Dermis microvascular lymphatic vessel endothelial cell (primary cell): ENCODE measurements at places on chromosomes 12 and 14.

DNA sequence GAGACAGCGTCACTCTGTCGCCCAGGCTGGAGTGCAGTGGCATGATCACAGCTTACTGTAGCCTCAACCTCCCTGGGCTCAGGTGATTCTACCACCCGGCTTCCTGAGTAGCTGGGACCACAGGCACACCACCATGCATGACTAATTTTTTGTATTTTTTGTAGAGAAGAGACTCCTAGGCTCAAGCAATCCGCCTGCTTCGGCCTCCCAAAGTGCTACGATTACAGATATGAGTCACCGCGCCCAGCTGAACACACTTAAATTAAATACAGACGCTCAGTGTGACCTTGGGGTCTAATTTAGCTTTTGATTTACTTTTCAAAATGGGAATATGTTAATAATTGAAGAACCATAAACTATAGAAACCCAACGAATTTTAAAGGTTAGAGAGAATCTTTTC lies 77.2 kb downstream of the C2CD5 start:
- DNase-seq: no peak

GRCh38 chr14:94466706-94467370 lies 9.2 kb downstream of the SERPINA9 start:
- DNase-seq: no peak

- no peak for DNase-seq
Observed at GRCh38 chr12:101567918-101568317, 26.9 kb upstream of the MYBPC1 start.

GRCh38 chr12:85626001-85626783 lies 210.0 kb downstream of the RASSF9 start:
- peak; percentile 48 for DNase-seq

DNA sequence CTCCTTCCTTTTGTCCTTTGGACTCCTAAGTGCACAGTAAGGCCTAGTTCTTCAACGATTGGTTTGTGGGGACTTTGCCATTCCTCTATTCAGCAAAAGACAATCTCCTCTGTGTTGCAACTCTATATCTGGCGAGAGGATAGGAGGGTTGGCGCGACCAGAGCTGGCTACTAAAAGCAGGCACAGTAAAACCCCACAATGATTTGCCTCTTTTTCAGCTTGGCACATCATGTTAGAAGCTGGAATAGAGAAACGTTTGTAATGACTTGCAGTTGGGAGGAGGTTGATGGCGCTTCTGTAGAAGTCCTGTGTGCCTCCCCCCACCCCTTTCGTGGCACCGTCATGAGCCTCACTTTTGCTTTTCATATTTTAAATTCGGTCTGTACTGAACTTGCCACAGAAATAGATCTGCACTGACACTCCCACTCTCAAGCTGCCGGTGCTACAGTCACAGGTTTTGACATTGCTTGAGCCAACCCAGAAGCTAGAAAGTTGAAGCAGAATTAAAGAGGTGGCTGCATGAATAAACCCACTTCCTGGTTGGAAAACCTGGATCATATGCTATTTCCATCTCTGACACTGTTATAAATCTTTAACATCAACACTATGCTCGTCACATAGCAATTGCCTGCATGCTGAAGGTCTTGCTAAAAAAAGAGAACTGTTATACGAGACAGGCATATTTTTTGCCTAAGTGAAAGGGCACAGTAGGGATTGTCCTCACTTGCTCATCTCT lies 315.3 kb upstream of the PRICKLE1 start:
- DNase-seq: no peak

- DNase-seq: no peak
Observed at GRCh38 chr14:33291529-33292104, 352.9 kb downstream of the NPAS3 start.

GRCh38 chr12:109781668-109782325 lies 51.4 kb downstream of the TRPV4 start:
- no peak for DNase-seq

DNA sequence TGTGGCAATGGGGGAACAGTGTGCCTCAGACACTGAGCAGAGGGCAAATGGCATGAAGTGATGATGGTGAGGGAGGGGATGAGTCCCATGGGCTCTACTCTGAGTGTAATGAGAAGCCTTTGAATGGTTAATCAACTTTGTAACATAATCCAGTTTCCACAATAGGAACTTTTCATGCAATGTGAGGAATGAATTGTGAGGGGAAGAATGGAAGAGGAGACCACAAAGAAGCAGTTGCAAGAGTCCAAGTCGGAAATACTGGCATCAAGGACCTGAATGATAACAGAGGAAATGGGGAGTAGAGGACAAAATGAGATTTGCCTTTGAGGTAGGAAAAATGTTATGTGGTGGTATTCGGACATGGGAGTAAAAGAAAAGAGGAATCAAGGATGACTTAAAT lies 476.9 kb upstream of the PRICKLE1 start:
- DNase-seq: no peak

DNA sequence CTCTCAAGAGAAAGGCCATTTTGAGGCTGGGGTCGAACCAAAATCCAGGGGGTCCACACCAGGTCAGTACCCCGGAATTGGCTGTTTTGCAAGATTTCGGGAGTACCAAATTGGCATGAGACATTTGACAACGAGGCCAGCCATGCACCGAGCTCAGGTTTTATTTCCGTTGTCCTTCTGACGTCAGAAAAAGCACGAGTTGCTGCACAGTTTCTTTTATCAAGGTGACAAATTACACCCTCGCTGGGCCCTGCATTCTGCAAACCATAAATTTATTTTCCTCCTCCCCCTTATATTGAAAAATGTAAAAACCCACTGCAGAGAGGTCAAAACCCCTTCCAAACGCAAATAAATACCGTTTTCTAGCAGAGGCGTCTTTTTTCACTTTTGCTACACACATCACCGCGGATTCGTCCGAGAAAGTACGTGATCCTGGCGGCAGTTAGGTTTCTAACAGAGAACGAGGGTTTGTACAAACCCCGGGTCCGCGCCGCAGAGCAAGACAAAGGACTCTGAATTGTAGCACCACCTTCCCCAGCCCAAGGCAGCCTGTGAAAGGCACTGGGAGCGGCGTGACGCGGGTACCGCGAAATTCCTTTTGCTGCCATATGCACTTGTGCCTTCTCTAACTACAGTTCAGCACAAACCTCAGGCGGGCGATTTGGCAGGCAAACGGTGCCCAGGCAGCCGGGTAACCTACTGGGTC lies 1.8 kb downstream of the SLC38A1 start:
- DNase-seq: no peak

- DNase-seq: no peak
Observed at GRCh38 chr14:50831726-50832168, 785 bp upstream of the NIN start.

DNA sequence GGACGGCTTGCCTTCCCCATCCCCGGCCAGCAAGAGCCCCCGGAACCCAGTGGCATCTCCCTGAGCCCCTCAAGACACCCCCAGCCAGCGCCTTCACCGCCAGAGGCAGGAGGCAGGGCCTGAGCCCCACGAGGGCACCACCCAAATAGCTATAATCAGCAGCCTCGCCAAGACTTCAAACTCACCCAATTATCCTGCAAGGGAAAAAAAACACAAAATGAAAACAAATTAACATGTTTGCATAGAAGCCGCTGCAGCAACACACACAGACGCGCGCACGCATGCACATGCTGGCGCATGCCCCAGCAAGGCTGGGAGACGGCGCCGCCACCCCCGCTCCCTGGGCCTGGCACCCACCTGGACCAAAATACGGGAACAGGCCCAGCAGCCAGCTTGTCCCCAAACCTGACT lies 15.8 kb downstream of the FAM222A start:
- no peak for DNase-seq

DNA sequence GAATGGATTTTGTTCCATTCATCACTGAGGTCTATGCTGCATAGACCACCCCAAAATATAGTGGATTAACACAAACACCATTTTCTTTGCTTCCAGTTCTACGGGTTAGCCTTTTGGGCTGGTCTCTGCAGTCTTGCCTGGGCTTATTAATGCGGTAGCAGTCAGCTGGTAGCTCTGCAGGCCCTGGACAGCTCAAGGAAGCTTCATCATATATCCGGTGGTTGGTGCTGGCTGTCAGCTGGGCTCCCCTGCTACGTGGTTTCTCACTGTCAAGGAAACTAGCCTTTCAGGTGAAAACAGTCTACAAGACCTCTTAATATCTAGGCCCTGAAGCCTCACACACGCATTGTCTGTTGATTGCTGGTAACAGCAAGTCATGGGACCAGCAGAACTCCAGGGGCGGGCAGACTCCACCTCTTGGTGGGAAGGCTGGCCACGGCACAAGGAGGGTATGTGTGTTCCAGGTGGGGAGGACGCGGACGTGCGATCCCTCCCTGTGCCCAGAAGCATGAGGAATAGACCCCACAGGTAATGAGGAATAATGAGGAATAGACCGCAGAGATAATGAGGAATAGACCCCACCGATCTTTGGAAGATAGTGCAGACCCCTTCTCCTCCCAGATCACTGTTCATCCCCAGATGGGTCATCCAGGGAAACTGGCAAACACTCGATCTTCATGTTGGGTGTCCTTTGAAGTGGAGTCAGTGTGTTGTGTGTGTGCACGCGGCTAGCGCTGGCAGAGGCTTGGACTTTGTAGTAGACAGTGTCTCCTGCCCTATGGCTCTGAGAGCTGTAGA lies 13.3 kb downstream of the TSPAN9 start:
- no peak for DNase-seq

DNA sequence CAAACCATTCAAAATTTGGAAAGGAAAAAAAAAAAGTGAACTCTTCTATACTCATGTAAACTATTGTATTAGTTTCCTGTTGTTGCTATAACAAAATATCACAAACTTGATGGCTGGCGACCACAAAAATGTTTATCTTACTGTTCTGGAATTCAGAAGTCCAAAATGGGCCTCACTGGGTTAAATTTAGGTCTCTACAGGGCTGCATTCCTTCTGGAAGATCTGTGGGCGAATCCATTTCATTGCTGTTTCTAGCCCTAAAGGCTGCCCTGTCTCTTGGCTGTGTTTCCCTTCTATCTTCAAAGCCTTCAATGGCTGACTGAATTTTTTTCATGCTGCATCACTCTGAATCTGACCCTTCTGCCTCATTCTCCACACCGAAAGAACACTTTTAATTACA lies 105.1 kb upstream of the NAV3 start:
- DNase-seq: no peak

DNA sequence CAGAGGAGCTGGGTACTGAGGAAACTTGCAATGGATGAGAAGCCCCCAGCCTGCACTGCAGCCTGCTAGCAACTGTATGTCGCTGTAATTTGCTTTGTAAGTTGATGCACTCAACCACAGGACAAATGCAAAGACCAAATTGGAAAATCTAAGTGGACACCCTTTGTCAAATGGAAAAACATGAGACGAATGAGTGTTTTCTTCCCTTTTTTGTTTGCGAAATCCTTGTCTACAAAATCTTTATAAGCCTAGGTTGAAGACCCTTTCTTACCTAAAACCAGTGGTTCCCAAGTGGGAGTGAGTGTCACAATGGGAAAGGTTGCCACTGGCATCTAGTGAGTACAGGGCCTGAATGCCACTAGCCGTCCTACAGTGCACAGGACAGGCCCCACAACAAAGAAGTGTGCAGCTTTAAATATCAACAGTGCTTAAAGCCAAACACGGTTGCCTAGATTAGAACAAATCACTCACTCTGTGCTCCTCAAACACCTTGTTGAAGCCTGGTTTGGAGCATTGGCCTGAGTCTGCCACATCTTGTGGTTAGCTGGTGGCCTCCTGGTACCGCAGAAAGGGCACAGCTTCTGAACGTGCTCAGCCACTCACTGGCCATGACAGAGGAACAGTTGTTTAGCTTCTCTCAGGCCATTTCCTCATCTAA lies 7.6 kb upstream of the VASH1 start:
- no peak for DNase-seq

- no peak for DNase-seq
Observed at GRCh38 chr14:69263771-69264170, 3.8 kb downstream of the GALNT16 start.

DNA sequence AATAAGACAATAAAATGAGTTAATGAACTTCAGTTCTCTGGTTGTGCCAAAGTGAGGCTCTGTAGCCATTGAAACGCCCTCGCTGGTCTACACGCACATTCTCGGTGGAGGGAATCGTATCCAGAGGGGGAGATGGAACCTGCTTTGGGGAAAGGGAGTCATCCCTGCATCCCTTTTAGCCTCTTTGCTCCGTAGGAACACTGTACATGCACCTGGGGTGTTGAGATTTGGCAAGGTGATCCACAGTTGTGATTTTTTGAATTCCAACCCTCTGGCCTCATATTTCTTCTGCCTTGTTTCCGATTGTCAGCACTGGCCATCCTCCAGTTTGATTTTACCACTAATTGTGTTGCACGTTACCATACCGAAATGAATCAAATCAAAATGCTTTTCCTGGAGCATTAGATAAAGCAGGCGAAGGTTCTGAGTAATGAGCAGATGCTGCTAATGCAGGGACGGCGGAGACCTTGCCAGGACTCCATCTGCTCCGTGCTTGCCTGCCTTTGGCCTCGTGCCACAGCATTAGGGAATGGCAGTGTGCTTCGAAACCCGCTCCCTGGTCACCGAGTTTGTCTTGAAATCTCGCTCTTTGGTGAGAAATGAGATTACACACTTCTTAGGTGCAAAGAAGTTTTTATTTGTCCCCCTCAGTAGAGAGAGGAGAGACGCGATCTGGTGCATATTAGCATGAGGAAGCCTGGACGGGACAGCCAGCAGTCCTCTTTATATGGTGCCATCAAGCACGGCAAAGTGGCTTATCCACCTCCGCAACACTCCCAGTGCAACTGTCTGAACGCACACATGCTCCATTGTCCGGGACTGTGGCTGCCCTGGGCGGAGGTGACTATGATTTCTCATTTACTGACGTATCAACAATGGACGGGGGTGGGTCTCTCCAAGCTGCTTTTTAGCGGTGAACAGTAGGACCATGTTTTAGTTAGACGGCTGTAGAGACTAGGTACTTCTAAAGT lies 59.1 kb downstream of the FBXW8 start:
- DNase-seq: no peak

DNA sequence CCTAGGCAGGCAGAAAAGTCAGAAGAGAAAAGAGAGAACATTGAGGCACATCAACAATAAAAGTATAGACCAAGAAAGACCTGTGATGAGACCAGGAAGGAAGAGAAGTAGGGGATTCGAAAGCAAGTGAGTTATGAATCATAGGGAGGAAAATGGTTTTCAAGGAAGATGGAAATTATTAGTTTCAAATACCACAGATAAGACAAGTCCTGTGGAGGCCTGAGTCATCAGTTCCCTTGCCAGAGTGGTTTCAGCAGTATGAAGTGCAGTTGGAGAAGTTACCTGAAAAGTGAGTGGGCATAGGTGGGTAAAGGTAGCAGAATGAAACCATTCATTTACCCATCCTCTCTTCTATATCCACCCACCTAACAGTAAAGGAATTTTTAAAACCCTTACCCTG lies 25.2 kb upstream of the TSPAN8 start:
- DNase-seq: no peak

- no peak for DNase-seq
Observed at GRCh38 chr14:106551265-106551664, 1024.9 kb downstream of the TMEM121 start.

DNA sequence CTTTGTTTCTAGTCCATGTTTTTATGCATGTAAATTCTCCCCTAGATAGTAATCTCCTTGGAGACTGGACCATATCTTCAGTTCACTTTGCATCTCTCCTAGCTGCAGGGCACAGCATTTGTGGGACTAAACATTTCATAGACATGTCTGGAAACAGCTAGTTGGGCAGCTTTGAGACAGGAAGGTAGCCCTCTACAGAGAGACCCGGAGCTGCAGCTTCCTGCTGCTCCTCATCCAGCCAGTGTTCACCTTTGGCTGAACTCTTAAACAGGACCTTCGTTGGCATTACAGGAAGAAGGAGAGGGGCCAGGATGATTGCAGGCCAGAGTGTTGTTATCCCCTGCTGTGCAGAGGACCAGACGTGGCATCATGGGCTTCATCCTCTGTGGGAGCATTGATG lies 52.9 kb downstream of the GNS start:
- peak; percentile 55 for DNase-seq

- DNase-seq: no peak
Observed at GRCh38 chr14:37081218-37081617, 91.2 kb downstream of the SLC25A21 start.

GRCh38 chr14:79549515-79549914 lies 661.8 kb downstream of the DIO2 start:
- no peak for DNase-seq
